ENCODE measurements at places on chromosomes 12 and 14.

GRCh38 chr12:91774434-91774921 is 371.2 kb downstream of the BTG1 start:
- no peak for DNase-seq

DNA sequence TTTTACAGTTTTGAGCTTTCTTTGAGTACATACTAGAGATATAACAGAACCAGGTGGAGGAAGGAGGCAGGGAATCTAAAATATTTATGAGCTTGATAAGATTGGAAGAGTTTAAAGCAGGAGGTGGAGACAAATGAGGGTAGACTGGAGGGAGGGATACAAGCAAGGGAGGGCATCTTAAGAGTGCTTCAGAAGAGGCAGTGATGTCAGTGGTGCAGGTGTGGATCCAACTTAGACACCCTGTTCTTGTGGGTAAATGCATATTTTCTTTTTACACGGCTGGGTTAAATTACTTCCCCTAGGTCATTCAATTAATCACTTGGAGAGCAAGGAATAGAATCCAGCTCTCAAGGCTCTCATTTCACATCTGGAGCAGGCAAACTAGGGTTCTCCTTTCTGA is 146.1 kb upstream of the LRIG3 start:
- no peak for DNase-seq

- DNase-seq, result no peak
Observed at GRCh38 chr12:115351514-115352077, 667.6 kb upstream of the TBX3 start.

DNA sequence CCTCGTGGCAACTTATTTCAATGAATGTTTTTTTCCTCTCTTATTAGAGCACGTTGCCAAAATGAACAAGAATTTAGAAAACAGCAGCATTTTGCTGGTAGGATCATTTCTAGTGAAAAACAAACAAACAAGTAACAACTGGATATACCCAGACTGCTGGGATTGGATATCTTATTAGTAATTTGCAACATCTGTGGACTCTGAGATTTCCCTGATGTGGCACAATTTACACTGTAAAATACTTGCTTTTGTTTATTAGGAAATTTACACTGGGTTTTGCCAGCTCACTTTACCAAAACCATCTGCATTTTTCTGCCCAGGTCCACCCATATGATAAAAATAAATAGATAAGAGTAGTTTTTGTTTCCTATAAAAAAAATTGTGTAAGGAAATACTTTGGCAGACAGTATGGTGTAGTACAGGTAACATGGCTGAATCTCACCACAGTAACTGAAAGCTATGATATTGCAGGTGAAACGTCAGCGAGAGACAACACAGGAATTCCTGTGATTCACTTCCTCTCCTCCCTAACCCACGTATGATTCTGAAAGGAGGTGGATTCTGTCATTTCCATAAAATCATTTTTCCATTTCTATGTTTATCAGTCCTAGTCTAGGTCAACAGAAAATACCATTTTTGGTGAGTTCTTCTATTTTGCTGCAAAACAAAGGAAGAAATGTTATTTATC is 176.2 kb upstream of the NOVA1 start:
- DNase-seq, result no peak

DNA sequence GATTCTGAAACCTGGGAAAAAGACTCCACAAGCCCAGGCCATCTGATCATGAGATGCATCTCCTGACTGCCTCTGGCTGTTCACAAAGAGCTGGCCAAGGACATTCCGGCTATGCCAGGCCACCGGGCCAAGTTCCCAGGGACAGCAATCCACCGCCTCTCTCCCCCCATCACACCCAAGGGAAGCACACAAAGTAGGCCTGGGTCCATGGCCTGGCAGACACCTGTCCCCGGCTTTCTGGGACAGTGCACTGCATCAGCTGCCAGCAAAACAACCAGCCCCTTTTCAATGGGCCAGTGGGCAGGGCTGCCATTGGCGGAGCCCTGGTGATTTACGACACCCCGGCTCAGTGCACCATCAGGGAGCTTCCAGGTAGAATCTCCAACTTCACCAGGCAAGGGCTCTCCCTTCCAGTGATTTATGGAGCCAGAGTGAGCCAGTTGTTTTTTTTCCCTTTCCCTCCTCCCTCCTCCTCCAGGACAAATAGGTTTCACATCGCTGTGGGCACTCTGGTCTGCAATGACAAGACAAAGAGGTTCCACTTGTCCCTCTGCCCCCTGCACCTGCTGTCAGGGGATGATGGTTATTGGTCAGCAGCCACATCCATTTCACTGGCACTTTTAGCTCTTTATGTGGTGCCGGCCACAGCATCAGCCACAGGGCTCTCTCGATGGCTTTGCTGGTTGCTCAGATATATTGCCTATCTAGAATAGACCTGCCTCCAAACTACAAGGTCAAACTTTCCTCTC is 149.6 kb downstream of the SLC38A6 start:
- DNase-seq, result no peak

All from epithelial cell of proximal tubule (primary cell).